ENCODE measurements at places on chromosomes 5 and 9.

- no peak for DNase-seq
Measured at GRCh38 chr9:20550326-20550725, 72.0 kb downstream of the MLLT3 start.

- no peak for DNase-seq
Measured at GRCh38 chr9:94150890-94151650, 66.8 kb downstream of the PTPDC1 start.

- no peak for DNase-seq
Measured at GRCh38 chr5:92353107-92354030, 970.3 kb upstream of the ARRDC3 start.

DNA sequence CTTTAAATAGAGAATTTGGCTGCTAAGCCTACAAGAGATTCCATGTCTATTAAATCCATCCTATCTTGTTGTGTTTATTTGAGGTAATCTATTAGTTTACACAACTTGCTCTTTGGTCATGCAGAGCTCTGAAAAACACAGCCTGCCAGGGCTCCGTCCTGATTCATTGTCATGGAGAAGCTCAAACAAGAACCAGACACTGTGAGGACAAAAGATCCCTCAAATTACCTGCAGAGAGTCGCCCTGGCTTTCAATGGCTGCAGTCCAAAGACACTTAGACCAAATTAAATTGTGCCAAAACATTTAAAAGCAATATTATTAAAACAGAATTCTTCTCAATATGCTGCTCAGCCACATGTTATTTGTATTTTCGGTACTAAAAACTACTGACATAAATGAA, 60.1 kb downstream of the CDH18 start:
- DNase-seq, result no peak

GRCh38 chr9:122126331-122127261, 33.0 kb downstream of the NDUFA8 start:
- no peak for DNase-seq

DNA sequence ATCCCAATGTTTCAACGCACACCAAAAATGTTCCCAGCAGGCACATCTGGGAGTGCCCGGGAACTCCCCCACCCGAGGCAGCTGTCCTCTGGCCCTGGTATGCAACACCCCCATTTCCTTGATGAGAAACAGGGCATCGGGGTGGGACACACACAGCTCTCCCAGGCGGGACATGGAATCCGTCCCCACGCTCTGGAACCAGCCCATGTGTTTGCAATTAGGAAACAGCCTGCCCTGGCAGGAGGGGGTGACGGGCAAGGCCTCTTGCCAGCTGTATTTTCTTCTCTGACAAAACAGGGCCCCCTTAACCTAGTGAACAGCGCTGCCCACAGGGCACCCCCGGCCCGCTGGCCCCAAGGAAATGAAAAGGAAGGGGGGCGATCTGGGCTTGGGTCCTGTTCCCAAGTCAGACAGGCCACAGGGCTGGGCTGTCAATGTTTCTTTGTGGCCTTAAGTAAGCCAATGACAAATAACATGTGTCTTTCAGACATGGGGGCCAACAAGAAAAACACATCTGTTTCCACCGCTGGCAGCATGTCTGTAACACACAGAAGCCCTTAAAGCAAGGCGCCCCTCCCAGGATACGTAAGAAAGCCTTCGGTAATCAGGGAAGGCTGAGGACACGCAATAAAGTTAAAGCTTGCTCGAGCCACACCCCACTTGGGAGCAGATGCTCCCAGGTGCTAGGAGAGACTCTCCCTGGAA, 125.3 kb downstream of the ROR2 start:
- no peak for DNase-seq

DNA sequence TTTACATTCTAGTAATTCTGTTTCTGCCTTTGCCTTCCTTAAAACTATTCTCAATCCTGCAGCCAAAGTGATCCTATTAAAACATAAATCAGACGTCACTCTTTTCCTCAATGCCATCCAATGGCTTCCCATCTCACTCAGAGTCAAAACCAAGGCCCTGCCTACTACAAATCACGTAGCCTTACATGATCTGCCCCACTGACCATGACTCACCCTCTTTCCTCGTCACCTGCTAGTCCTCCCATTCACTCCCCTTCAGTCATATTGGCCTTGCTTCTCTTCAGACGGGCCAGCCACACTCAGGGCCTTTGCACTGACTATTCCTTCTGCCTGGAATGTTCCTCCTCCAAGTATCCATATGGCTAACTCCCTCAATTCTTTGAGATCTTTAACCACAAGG, 39.0 kb upstream of the DMXL1 start:
- DNase-seq, result no peak

- DNase-seq, result no peak
Measured at GRCh38 chr5:93022796-93023447, 558.1 kb downstream of the NR2F1-AS1 start.

- DNase-seq, result no peak
Measured at GRCh38 chr5:169653091-169653490, 16.0 kb downstream of the DOCK2 start.

DNA sequence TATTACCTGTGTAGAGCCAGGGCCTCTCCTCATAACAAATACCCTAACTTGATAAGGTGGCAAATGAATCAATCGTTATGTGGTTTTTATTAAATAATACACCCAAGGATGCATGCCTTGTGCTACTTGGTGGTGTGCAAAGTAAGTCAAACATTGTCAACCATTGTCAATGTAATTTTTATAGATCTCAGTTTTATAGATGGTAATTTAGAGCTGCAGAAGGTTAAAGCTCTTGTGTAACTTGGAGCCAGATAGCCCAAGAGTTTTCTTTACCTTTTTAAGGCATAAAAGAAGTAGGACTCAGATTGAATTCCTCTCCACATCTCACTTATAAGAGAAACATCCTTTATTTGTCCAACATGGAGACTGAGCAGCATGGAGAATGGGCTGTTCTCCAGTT, 304.7 kb downstream of the NTRK2 start:
- DNase-seq, result no peak

DNA sequence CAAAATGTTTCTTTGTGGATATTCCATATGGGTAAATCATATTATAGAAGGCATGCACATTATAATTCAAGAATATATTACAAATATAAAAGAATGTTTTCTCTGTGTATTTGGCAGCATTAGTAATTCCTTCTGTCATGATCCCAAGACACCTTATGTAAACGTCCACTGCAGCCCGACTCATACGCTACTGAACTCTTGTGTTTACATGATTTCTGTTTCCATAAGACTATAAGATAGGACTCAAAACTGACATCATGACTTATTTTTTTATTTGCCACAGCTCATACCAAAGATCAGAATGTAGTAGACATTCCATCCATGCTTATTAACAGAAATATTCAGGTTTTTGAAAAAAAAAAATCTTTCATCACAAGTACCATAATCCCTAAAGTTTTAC, 234.1 kb downstream of the AP3B1 start:
- no peak for DNase-seq

GRCh38 chr5:5296051-5296450, 126.4 kb upstream of the ICE1 start:
- DNase-seq, result no peak

- no peak for DNase-seq
Measured at GRCh38 chr9:672851-673250, 168.6 kb upstream of the DMRT1 start.

DNA sequence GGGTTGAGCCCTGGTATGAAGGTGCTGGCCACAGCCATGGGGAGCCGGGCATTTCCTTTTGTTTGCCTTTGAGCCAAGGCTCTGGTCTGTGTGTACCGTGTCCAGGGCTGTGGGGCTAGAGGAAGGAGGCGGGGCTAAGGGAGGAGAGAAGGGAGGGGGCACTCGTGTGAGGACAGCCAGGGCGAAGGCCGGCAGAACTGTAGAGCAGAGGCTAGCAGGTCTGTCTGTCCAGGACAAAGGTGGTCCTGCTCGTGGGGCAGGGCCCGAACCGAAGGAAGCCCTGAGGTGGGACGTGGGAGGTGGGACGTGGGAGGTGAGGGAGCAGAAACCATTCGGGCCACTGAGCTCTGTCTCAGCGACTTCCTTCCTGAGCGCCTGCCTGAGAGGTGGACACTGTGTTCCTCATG, 41.3 kb upstream of the TESK1 start:
- DNase-seq, result no peak

DNA sequence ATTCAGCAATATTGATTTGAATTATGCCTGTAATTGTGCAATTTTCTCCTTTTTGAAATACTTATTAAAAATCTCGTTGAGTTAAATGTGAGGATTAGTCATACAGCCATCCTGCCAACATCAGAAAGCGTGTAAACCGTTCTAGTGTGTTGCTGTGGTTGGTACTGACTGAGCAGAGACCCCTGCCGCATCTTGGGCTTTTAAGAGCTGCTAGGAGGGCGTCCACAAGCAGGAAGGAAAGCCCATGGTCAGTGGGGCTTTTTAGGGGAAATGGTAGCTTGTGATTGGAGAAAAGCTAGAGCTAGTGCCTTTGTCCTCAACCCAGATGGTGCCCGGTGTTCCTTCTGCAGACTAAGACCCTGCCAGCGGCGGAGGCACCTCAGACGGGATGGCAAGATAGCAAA, 1.3 kb downstream of the SDHA start:
- DNase-seq, result no peak

- no peak for DNase-seq
Measured at GRCh38 chr9:27749838-27750237, 176.6 kb upstream of the C9orf72 start.
